ENCODE measurements at places on chromosomes 3 and 15.

DNA sequence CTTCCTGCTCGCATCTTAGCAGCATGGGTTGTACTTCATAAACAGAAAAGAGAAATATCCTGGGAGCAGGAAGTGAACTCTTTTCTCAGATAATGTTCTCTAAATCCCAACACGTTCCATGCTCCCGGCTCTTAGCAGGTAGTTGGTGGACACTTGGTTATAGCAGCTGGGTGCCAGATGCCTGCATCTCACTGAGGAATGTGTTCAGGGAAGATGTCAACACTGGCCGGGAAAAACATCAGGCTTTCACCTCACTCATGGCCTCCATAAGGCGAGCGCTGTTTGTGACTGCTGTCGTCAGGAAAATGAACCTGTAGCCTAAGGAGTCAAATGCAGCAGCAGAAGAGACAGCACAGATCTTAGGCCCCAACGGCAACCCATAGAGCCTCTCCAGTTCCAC, 4.4 kb upstream of the PRC1 start:
- no peak overlapping the region for H3K27ac ChIP-seq
- H3K27me3 ChIP-seq: no peaks in the 10 kb centered on the region
- DNase-seq: no peak
- peaks cover 58% of the 10 kb centered on the region for H3K36me3 ChIP-seq
- H3K4me3 ChIP-seq: no peak overlapping the region

DNA sequence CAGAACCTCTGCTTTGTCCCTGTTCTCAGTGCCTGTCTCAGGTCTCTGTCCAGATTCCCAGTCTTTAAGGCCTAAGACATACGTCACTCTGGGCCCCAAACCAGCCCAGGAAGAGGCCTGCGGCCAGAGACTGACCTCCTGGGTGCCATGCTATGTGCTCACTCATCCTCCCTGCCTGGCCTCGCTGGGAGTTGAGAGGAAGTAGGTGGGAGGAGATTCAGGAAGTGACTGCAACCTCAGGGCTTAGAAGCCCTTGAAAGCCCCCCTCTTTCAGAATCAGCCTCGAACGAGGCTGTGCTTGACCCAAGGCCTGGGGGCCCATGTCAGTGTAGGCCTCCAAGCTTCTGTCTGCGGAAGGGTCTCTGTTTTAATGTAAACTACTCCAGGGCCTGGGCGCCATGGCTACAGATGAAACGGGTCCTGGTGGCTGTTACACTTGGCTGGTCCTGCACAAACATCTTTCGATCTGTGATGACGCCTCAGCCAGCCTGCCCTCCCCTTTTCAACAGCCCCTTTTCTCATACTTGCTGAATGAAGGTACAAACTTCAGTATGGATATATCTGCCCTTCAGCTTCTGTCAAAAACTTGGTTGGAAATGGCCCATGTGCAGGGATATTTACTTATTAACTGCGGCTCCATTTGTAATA, 11.7 kb downstream of the RASGRF1 start:
- no peak for DNase-seq
- no peak overlapping the region for H3K27ac ChIP-seq
- H3K4me1 ChIP-seq: no peaks in the 10 kb centered on the region
- H3K36me3 ChIP-seq: no peaks in the 10 kb centered on the region
- no peak overlapping the region for H3K4me3 ChIP-seq

GRCh38 chr3:153615863-153616262, 453.8 kb downstream of the RAP2B start:
- no peaks in the 10 kb centered on the region for H3K36me3 ChIP-seq
- DNase-seq: no peak
- no peaks in the 10 kb centered on the region for H3K4me1 ChIP-seq
- no peak overlapping the region for H3K4me3 ChIP-seq
- no peak overlapping the region for H3K27ac ChIP-seq
- H3K27me3 ChIP-seq: no peaks in the 10 kb centered on the region

DNA sequence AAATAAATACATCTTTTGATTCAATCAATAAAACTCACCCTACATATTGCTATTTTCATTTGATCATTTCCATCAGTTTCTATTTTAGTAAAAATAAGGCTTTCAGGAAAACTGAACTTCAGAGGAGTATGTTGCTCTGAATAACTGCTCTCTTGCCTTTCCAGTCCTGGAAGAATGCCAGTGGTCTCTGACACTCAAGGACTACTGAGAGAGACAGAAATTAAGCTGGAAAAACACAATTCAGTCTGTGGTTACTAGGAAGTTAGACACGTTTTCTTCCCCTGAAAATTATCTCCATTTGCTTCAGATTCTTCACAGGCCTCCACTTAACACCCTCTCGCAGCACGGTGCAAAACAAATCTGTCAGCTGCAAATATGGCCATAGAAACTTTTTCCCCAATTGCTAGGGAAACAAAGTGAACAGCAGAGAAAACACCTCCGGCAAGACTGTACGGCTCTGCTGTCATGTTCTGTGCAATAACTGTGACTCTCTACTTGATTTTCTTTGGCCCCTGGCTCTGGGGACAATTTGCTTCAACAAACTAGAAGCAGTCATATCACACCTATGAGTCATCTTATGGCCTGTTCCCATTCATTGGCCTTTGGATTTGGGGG, 353.0 kb downstream of the MAGI1 start:
- no peaks in the 10 kb centered on the region for H3K27me3 ChIP-seq
- no peaks in the 10 kb centered on the region for H3K36me3 ChIP-seq
- peaks cover 20% of the 10 kb centered on the region for H3K4me1 ChIP-seq
- H3K27ac ChIP-seq: no peak overlapping the region
- DNase-seq: no peak

DNA sequence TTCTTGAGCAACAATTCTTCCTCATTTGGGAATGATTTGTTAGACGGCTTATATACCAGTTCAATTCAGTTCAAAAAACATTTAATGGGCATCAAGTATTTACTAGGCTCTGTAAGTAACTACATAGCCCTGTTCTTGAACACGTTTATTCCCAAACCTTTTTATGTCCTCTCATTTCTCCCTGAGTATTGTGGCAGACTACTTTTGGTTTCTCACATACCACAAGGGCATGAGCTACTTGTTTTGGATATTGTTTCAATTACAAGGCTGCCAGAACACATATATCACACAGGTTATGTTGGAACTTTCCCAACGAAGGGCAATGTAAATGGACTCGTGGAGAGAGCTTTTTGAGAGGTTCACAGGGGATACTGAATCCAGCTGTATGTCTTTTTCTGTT, 363.8 kb upstream of the NAALADL2 start:
- no peak overlapping the region for H3K27ac ChIP-seq
- H3K36me3 ChIP-seq: no peaks in the 10 kb centered on the region
- H3K27me3 ChIP-seq: no peaks in the 10 kb centered on the region
- no peak for DNase-seq
- no peak overlapping the region for H3K4me3 ChIP-seq

DNA sequence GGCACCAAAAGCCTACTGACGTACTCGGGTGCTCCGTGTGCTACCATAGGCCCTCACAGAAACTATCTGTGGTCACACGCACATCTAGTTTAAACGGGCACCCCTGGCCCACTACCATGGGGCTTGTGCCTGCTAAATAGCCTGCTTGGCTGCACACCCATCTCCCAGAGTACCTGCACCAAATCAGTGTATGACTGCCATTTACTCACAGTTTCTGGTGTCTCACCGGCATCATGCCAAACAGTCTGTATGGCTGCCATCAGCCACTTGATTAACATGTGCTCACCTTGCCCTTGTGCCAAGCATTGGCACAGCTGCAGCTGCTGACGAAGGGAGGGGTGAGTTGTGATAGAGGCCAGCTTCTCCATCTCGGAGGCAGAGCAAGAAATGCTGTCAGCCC, 232.7 kb downstream of the IGSF11 start:
- H3K4me3 ChIP-seq: peak overlapping the region; percentile 14
- no peak overlapping the region for H3K27ac ChIP-seq
- peaks cover 6% of the 10 kb centered on the region for H3K4me1 ChIP-seq

DNA sequence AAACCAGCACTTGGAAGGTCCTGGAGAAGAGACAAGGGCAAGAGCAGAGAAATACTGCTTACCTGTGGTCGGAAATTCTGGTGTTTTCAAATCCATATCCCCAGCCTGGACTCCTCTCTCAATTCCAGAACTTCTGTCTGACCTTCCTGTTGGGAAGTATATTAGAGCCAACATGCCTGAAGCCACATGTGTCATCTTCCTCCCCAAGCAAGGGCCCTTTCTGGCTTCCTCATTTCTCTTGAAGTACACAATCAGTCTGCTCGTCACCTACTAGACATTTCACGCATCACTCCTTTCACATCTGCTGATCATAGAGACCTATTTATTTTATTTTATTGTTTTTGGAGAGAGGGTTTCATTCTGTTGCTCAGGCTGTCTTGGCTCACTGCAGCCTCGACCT, 8.4 kb downstream of the PARP14 start:
- no peaks in the 10 kb centered on the region for H3K27me3 ChIP-seq
- no peak overlapping the region for H3K4me3 ChIP-seq
- H3K27ac ChIP-seq: no peak overlapping the region

DNA sequence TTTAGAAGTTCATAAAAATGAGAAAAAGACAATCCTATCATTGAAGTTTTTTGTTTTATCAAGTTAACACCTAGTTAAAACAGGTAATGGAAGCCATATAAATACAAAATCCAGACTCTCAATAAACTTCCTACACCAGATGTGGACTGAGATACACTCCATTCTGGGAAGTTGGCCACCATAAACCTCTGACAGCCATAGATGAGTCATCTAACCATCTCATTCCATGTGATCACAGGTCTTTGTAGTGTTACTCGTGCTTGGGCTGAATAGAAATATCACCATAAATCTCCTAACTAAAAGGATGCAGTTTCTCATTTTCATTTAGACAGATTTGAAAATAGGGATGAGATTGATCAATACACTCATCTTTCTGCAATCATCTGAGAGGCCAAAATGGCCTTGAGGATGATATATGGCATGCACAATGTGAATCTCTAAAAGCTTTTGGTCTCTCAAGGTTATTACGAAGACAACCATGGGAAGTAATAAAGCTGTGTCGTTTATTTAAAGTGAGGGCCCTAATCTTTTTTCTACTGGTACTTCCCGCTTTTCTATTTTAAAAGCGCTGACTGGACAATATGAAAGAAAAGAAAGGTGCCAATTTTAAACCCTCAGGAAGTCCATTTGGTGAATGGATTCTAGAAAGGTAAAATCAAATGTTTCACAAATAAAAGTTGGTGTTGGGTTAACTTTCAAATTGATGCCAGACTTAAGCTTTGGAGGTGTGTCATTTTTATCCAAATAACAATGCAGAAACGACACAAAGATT, 155.5 kb downstream of the POLR2M start:
- H3K27me3 ChIP-seq: no peaks in the 10 kb centered on the region
- H3K36me3 ChIP-seq: no peaks in the 10 kb centered on the region
- DNase-seq: no peak
- no peak overlapping the region for H3K4me3 ChIP-seq
- no peak overlapping the region for H3K27ac ChIP-seq

DNA sequence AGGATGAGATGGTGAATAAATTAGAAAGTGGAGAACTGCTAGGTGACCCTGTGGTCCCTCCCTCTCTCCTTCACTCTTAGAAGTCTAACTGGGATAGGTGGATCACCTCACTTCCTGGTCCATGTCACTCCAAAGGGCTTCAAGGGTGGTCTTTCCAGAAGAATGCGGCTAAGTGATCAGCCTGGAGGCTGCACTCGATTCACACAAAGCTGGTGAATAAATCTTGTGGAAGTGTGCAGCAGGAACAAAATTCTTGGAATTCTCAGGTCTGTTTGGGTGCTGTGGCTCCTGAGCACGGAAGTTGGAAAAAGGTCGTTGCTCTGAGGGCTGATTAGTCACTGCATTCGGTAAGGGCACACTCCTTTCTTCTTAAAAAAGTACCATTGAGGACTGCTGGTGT, 46.3 kb downstream of the GASK1A start:
- H3K4me1 ChIP-seq: no peaks in the 10 kb centered on the region
- no peak overlapping the region for H3K4me3 ChIP-seq
- H3K36me3 ChIP-seq: no peaks in the 10 kb centered on the region

GRCh38 chr3:132444383-132444782, 27.1 kb downstream of the DNAJC13 start:
- H3K27ac ChIP-seq: no peak overlapping the region
- no peak overlapping the region for H3K4me3 ChIP-seq
- no peaks in the 10 kb centered on the region for H3K27me3 ChIP-seq

DNA sequence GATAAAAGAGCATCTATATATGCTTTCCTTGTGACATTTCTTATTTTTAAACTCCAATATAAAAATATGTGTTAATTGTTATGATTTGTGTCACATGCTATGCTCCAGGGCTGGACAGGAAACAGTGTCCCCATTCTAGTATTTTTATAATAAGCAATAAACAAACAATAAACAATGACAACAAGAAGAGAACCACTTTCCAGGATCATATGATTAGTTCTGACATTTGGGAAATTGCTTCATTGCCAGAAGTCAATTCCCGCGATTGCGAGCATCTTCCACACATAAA, 260.9 kb downstream of the FHIT start:
- peaks cover 37% of the 10 kb centered on the region for H3K4me1 ChIP-seq
- no peaks in the 10 kb centered on the region for H3K27me3 ChIP-seq
- DNase-seq: no peak
- H3K36me3 ChIP-seq: no peaks in the 10 kb centered on the region

DNA sequence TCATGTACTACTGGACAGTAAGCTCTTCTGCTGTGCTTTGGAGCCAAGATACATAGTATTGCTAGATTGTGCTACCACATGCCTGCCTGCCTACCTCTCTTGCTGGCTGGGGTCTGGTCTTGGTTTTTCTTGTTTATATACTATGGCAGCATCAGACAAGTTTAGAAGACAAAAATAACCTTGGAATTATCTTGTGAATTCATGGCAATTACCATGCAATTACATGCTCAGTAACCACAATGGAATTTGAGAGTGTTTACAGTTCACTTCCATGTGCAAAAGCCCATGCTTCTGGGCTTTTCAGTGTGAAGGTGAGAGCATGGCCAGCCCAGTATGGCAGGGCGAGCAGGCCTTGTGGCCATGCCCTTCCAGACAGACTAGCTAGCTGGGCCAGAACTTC, 48.0 kb upstream of the C15orf61 start:
- no peaks in the 10 kb centered on the region for H3K4me1 ChIP-seq
- DNase-seq: no peak
- no peaks in the 10 kb centered on the region for H3K36me3 ChIP-seq
- no peak overlapping the region for H3K27ac ChIP-seq
- no peak overlapping the region for H3K4me3 ChIP-seq

GRCh38 chr15:36356466-36356865, 223.0 kb upstream of the CDIN1 start:
- no peaks in the 10 kb centered on the region for H3K27me3 ChIP-seq
- H3K27ac ChIP-seq: peak overlapping the region; percentile 58
- no peaks in the 10 kb centered on the region for H3K36me3 ChIP-seq
- DNase-seq: no peak

DNA sequence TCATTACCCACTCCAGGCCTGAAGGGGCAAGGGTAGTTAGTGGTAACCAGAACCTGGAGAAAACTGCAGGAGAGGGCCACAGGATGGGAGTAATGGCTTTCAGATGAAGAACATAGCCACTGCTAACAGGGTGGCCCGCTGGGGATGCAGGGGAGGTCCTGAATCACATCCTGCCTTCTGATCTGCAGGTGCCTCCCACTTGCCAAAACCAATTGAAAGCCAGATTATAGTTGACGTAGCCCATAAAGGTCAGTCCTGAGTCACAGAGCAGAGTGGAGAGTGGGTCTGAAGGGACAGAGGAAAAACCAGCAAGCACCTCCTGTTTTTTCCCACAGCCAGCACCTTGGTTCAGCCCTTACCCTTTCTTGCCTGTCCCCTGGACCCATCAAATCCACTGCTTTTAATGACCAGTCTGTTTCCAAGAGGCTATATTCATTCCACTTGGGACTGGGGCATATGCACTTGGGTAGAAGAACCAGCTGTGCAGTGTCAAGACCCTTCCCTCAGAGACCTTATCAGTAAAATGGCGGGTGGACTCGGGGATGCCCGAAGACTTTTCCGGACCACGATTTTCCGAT, 646 bp upstream of the SLC35G2 start:
- peaks cover 26% of the 10 kb centered on the region for H3K27me3 ChIP-seq
- peak overlapping the region; percentile 83 for H3K4me3 ChIP-seq
- DNase-seq: peak; percentile 38
- H3K36me3 ChIP-seq: no peaks in the 10 kb centered on the region
